ENCODE measurements at places on chromosomes 16 and 17.

GRCh38 chr17:19457830-19458271 lies 46.8 kb downstream of the RNF112 start:
- no peak for DNase-seq

DNA sequence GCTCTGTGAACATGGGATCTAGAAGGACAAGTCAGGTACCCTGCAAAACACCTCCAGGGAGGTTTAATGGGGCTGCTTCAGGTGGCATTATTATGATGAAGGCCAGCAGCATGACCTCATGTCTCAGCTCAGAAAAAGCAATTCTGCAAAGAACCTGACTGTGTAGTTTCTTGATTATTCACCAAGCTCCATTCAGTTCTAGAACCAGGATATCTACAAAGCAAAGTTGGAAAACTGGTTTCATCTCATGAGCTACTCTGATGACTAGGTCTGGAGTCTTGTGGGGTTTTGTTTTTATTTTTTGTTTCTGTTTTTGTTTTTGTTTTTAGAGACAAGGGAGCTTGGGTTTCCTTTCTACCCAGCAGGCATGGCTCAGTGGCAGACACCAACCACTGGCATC lies 19.0 kb upstream of the LRRC37A3 start:
- DNase-seq: no peak

- DNase-seq: peak; percentile 12
Measured at GRCh38 chr16:75550211-75550662, 5.8 kb downstream of the TMEM231 start.

- DNase-seq: no peak
Measured at GRCh38 chr17:83002118-83002805, 77.1 kb upstream of the METRNL start.

DNA sequence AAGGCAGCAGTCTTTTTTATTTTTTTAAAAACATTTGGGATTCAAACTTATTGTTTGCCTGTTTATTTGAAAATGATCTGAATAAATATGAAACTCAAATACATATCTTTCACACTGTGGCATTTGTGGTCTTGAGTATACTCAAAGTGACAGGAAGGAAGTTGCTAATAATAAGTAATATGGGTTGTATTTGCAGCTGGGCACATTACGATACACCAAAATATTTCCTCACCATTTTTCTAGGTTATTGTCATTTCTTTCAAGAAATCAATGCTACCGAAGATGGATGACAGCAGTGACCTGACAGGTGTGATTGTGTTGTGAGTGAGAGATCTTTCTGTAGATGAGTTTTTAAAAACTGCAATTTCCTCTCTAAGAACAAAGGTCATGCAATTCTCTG lies 665.7 kb downstream of the CDH8 start:
- DNase-seq: no peak

Measured in activated naive CD4-positive, alpha-beta T cell treated with Interleukin-2 at 50 U/mL for 16 hours (primary cell).